ENCODE measurements at places on chromosomes 6 and 20.

GRCh38 chr6:45109551-45109950 is 218.6 kb upstream of the RUNX2 start:
- DNase-seq = no peak

DNA sequence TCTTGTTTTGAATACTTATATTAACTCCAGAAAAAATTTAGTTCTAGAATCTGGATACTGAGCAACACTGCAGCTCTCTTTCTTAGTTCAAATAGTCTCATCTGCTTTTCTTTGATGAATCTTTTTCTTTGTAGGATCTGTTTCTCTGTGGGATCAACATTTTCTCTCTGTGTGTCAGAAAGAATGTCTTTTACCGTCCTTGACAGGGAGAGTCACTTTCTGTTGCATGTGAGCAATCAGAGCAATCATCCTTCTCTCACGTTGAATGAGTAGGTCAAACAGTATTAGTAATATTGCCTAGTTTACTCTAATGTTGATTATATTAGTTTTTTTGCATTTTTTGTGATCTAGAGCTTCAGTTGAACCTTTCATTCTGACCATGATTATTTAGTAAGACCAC is 130.9 kb downstream of the TRMT11 start:
- DNase-seq = no peak

- no peak for DNase-seq
Observed at GRCh38 chr20:63413963-63414684, 53.0 kb upstream of the CHRNA4 start.

GRCh38 chr20:51516855-51517254 is 25.7 kb downstream of the NFATC2 start:
- no peak for DNase-seq

DNA sequence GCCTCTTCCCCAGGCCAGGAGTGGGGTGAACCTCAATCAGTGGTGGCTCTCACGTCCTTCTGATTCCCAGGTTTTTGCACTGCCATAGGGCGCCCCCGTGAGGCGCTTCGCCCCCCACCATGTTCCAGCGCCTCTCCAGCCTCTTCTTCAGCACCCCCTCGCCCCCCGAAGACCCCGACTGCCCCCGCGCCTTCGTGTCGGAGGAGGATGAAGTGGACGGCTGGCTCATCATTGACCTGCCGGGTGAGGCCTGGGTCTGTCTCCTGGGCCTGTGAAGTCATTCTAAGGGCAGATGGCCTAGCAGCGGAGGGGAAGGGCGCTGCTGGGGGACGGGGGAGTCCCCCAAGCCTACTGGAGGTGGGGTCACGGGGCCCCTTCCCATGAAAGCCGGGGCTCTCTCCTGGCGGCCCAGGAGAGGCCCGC is 4.5 kb downstream of the TP53INP2 start:
- DNase-seq = peak; percentile 47

DNA sequence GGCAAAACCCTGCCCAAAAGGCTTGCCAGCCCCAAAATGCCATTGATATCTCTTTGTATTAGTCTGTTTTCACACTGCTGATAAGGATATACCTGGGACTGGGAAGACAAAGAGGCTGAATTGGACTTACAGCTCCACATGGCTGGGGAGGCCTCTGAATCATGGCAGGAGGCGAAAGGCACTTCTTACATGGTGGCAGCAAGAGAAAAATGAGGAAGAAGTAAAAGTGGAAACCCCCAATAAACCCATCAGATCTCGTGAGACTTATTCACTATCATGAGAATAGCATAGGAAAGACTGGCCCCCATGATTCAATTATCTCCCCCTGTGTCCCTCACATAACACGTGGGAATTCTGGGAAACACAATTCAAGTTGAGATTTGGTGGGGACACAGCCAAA is 28.6 kb downstream of the MBOAT1 start:
- no peak for DNase-seq

Data from stimulated activated CD4-positive, alpha-beta T cell treated with anti-CD3 and anti-CD28 coated beads, Interleukin-4, amount 100 ng/mL, for 48 hours (primary cell).